ENCODE measurements at places on chromosomes 1 and 21.

DNA sequence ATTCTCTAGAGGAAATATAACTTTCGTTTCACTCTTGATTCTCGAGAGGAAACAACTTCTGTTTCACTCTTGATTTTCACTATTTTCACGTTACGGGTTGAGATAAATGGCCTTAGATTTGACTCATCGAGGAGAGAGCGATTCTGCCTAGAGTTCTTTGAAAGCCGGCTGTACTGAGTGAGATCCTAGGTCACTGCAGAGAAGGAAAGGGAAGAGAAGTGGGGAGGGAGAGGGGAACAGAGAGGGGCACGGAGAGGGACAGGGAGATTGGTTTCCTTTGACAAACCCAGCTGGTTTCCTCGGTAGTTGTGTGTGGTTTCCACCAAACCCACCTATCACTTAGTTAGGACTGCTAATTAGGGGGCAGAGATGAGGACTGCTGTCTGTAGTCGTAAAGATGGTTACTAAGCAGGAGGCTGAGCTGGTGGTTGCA lies 21.6 kb upstream of the GPR137B start:
- no peak for DNase-seq

DNA sequence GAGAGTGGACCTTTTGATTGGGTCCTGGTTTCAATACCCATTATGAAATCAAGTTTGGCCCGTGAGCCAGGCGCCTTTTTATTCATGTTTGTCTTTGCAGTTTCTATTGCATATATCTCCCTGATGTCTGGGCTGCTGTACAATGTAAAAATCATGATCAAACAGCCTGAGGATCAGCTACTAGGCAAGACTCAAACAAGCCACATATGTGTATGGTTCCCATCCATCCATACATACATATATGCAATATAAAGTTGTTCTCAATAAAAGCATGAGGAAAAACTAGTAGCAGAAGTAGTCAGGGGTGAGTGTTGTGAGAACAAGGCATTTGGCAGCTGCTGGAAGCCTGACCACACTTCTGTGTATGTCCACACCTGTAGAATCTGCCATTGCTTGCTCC lies 562.4 kb upstream of the USP24 start:
- DNase-seq: no peak

GRCh38 chr1:154629061-154629674 lies 21.2 kb upstream of the ADAR start:
- DNase-seq: no peak

- DNase-seq: no peak
Measured at GRCh38 chr1:154603317-154603716, 4.7 kb downstream of the ADAR start.

DNA sequence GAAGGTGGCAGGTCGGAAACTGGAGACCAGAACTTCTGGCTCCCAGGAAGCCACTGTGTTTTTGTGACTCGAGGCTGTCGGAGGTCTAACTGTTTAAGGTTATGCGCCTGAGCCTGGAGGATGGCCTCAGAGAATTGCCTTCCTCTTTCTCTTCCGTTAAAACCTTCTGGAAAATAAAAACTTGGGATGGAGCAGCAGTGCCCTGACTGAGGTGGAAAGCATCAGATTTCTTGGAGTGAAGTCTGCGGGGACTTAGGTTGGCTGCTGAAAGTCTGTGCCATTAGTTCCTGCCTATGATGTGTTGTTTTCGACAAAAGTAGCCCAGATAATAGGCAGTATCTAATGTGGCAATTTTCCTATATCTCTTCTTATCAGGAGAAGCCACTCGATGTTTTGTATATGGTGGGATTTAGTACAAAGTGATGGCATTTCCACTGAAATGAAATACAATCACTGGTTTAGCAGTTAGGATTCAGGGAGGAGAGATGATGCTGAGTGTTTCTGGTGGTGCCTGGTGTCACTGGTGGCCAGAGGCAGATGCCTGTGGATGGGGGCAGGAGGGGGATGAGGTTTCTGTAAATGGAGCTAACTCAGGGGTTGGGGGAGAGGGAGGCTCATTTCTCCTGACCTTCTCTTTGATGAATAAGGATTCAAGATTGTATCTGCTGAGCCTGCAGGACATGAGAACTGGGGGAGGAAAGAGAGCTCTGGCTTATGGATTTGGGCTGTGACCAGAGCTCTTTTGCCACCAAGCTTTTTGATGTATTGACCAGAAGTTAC lies 150.8 kb downstream of the CAMTA1 start:
- DNase-seq: no peak

GRCh38 chr1:40634901-40635655 lies 30.4 kb downstream of the RIMS3 start:
- no peak for DNase-seq

DNA sequence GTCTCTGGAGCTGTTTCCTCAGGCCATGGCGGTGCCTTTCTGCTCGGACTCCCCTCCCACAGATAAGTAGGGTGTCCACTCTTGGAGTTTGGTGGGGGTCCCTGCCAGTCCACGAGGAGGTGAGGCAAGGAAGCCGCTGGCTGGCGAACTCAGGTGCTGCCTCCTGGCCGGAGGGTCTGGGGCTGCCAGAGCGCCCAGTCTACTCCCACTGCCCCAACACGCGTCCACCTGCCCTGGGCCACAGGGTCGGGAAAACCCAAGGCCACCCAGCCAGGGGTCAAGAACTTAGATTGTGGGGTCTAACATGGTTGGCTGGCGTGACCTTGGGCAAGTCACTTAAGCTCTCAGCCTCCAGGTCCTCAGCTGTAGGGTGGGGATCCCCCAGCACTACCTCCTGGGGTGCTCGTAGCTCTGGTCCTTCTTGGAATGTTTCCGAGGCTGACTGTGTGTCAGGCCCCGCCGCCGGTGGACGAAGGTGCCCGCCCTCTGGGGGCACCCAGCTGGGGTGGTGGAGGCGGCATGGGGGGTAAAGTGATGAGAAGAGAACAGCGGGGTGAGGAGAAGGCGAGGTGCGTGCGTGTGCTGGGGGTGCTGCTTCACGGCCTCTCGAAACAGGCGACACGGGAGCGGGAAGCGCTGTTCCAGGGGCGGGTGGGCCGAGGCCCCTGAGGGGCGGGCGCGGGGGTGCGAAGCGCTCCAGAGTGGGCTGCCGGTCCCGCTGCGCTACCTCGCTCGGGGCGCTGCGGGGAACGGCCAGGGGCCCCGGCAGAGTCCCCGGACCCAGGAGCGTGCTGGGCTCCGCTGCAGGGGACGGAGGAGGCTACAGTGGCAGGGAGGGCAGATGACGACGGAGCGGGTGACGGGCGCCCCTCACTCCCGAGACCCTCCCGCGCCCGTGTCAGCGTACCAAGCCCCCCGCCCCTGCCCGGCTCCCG lies 1.2 kb downstream of the SH2D5 start:
- DNase-seq: no peak

GRCh38 chr1:44584167-44584566 lies 90.1 kb downstream of the TMEM53 start:
- no peak for DNase-seq

DNA sequence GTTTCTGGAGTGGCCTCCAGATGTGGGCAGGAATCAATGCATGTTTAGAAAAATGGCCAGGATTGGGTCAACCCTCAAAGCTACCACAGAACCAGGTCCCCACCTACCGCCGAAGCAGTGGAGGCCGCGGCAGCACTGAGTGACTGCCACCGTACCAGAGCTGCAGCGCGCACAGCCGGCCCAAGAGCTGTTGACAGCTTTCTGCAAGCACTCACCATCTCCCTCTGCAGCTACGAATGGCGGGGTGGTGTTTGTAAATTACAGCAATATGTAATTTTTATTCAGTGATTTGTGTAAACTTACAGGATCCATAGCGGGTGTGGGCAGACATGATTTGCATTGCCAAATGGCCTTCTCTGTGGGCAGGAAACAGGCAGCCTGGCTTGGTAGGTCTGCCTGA lies 96.4 kb downstream of the CAMK2N1 start:
- DNase-seq: no peak

- DNase-seq: no peak
Measured at GRCh38 chr1:150165622-150166612, 16.2 kb downstream of the PLEKHO1 start.

DNA sequence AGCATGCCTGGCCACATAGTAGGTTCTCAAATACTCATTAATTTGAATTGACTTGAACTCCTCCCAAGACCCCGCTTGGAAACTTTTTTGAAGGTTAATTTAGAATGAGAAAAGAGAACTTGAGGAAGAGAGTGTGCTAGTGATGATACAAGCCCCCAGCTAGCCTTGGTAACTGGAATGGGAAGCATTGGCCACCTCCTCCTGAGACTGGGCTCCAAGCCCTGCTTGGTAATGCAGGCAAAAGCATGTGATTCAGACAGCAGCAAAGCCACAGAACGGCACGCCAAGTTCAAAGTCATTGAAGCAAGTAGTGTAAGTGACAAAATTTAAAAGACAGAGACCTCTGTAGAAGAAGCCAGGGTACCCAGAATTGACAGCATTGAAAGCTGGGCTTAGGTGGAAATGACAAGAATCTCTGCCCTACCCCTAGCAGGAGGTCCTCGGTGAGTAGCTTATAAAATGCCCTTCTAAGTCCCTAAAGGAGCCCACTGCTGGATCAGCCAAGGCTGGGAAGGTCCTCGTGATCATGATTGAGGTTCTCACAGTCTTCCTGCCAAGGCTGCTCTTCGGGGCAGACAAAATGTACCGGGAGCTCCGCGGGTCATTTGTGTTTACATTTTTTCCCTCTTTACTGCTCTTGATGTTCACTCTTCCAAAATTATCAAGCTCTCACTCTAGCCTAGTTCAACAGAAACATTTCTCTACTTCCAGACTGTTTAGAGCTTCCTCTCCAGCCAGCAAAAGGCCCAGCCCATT lies 99.4 kb downstream of the TSEN15 start:
- DNase-seq: no peak

GRCh38 chr21:35548904-35549615 lies 500.0 kb upstream of the RUNX1 start:
- DNase-seq: no peak

GRCh38 chr1:9840176-9840575 lies 16.4 kb upstream of the CLSTN1 start:
- DNase-seq: no peak

- no peak for DNase-seq
Measured at GRCh38 chr1:117045644-117046043, 14.5 kb upstream of the TTF2 start.

DNA sequence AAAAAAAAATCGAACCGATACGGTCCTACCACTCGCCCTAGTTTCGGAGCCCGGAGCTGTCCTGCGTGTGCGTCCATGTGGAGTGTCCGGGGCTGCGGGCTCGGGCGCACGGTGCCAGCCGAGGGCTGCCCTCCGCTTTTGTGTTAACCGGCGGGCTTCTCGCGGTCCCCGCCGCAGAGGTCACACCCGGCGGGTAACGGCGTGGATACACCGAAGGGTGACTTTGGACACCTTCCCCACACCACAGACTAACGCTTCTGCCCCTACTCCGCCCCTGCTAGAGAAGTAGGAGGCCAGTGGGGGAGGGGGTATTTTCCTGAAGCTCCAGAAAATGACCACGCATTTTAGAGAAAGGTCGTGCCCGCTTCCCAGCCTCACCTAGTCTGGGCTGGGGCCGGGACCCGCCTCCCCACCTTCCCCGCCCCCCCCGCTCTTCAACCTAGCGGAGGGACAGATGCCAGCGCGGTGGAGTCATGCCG lies 609 bp upstream of the ATF3 start:
- no peak for DNase-seq

DNA sequence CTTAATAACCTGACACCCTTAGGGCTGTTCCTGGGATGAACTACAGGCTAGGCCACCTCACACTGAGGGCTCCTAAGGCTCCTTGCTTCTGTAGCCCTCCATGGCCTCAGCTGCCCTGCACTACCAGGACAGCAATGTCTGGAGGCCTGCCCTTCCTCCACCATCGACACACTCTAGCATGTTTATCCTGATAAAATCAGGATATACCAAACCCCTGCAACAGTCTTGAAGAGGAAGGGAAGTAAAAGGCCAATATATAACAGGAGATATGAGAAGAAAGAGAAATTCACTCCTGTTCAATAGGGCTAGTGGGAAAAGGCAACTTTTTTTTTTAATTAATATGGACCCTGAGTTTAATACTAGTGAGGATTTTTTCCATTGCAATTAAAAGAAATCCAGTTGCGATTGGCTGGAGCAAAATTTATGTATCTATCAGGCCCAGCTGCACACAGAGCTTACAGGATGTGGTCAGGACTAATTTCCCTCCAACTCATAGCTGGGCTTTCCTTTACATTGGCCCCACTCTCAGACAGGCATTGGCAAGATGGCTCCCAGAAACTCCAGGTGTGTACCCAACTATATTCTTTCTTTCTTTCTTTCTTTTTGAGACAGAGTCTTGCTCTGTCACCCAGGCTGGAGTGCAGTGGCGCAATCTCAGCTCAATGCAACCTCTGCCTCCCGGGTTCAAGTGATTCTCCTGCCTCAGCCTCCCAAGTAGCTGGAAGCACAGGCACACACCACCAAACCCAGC lies 13.5 kb upstream of the ATP2B4 start:
- DNase-seq: no peak

DNA sequence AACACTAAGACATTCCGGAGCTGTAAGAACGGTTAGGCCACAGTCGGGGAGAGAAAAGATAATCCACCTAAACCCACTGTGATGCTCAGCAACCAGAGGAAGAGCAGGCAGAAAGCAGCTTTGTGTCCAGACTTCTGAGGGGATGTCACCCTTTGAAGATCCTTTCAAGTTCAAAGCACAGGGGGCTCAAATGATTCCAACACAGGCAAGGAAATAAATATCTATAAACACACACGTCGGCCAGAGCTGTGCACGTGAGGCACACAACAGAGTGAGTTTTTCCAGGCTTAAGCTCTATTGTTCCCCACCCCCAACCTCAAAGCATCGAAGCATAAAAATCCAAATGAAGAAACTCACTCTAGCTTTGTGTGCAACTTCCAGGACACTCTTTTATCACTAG lies 479.0 kb downstream of the DISC1 start:
- DNase-seq: no peak

- no peak for DNase-seq
Measured at GRCh38 chr1:71857862-71858261, 424.5 kb downstream of the NEGR1 start.

- peak; percentile 60 for DNase-seq
Measured at GRCh38 chr1:226547754-226548191, 791 bp upstream of the STUM start.

DNA sequence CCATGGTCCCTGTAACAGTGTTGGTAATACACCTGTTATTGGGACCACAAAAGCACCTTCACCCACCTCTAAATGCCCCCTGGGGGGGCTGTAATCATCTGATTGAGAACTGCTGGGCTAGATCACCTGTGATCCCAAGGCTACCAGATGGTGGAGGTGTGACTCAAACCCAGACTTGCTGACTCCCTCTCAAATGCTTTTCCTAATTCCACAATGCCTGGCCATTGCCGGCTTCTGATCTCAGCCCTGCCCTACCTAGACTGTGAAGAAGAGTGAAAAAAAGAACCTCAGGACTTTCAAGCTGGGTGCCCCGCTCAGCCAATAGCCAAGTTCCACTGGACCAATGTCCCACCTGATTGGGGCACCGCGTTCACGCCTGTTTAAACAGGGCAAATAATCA lies 9.6 kb downstream of the TMEM9 start:
- no peak for DNase-seq

- peak; percentile 18 for DNase-seq
Measured at GRCh38 chr1:112706505-112707220, at the start of gene RHOC. Gene RHOC, minus strand, starts transcription at chr1:112707127. Its CDS starts 3,328 bp downstream, at chr1:112703799.

DNA sequence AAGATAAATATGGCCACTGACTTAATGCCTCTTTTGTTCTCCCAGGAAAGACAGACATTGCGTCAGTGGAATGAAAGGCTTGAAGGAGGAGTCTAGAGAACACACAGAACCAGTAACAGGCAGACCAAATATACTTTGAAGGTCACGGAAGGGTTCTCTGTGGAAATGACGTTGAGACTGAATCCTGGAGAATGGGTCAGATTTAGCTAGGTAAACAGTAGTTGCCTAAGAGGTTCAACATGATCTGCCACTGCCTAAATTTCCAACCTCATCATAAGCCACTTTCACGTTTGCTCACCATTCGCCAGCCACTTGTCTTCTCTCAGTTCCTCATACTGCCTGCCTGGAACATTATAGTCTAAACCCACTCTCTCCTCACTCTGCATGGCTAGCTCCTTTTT lies 20.5 kb downstream of the PLA2G4A start:
- no peak for DNase-seq
